ENCODE measurements at places on chromosomes 12 and 14.

DNA sequence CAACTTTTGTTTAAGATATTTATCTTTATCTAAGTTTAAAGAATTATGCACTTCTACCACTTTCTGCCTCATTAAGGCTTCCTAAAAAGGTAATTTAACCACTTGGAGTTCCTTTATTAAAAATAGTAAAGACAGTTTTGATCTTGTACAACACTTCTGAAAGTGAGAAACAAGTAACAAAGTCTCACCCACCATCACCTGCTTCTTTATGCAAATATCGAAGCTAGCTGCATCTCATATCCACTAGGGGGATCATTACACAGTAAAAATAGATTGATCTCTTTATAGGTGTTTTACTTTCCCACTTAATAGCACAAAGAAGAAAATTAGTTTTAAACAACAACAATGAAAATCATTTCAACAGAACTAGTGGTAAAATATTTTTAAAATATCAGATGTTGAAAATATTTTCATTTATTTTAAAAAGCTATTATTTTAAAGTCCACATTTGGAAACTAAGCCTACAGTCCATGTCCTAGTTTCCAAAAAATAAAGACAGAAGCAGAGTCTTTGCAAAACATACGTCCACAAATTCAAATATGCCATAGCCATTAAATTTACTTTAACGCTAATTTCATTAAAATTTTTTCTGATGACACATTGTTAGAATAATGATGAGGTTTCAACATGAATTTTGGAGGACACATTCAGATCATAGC, 160.0 kb upstream of the SOX5 start:
- peak; percentile 29 for DNase-seq

DNA sequence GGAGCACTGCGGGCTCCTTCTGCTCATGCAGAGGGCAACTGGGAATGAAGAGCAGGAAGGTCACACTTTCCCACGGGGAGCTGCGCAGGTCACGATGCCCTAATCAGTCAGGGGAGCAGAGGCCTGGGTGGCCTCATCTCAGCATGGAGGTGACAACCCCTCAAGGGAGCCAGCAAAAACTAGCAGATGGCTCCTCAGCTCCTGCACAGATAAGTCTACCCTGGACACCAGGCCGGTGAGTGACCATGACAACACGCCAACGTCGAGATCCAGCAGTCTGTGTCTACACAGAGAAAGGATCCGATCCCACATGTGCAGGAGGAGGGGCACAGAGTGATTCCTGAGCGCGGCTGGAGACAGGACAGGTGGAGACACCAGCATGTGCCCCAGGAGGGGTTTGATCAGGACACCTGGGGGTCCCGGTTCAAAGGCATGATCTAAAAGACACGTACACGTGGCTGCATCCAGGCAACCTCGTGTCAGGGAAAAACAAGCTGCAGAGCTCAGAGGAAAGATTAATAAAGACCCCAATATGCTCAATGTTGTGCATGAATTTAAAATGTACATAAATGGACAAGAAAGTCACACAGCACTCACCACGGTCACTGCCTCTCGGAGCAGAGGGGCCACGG, 153.7 kb upstream of the SFSWAP start:
- DNase-seq, result no peak

GRCh38 chr14:89491711-89492381, 74.8 kb upstream of the FOXN3 start:
- DNase-seq, result no peak

GRCh38 chr12:119100933-119101332, 77.8 kb upstream of the HSPB8 start:
- no peak for DNase-seq

DNA sequence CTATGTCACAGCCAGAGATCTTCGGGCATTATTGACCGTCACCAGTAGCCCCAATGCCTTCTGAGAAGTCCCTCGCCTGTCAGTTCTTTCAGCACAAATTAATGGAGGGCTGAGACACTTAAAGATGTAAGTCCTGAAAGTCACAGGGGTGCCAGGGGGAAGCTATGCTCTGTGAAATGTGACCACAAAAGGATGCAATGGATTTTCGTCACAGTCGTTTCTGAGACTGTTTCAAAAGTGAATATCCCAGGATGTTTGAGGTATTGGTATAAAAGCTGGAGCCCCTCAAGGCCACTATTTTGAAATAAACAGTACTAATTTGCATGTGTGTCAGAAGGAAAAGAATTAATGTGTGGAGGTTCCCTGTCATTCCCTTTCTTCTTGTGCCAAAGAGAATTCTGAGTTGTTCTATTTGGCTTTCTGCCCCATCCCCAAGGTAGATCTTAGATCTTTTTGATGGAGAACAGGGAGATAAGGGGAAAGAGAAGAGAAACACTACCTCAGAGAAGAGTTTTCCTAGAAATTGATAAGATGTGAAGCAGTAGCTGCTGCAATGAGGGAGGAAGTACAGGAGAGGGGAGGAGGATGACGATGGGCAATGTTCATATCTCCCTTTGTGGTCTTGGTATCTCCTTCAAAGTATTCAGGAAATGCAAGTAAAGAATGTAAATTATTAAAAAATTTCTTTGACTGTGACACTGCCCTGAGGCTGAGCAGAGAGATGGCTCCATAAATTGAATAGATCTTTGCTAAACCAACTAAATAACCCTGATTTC, 101.8 kb upstream of the NAP1L1 start:
- no peak for DNase-seq

- DNase-seq, result no peak
These were observed 58.5 kb upstream of the PLXNC1 start for GRCh38 chr12:94089891-94090290.

DNA sequence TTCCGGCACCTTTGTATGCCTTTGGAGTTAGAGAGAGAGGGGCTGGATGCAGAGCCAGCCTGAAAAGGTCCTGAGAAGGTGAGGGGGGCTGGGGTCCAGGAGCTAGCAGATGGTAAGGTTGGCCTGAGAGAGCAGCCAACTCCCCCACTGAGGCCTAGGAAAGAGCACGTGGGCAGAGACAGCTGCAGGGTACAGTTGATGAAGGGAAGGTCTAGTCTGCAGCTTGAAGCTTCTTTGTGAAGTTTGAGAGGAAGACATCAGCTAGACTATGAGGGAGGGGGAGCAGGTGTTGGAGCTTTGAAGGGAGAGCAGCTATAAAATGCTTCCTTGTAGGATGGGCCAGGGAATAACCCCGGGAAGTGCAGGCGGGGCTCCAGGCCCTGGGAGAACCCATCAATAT, 289.3 kb upstream of the AMIGO2 start:
- no peak for DNase-seq

DNA sequence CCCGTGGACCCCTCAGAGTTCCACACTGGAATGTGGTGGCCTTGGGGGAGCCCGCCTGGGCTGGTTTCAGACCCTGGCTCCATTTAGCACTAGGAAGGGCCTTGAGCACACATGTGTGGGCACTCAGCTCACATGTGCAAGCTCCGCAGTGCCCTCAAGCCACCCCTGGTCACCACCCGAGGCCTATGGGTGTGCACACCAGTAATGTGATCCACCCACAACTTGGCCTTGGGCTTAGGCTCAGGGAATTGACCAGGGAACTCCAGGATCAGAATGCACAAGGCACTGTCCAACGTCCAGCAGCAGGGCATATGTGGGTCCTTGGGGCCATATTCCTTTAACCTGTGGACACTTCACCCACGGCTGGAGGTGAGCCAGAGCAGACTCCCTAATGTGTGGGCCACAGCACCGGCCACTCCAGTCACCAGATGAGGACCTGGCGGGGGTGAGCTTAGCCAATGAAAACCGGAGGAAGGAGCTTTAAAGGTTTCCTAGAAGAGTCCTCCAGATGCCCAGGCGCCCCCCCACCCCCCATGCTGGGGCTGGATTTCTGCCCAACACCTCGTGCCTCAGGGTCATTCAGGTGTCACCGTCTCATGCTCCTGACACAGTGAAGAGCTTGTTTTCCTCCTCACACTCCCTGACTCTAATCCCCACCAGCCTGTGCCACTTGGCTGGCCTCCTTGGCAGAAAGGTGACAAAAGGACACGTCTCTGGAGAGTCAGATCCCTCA, 209.2 kb downstream of the ZFP36L1 start:
- DNase-seq, result no peak

- no peak for DNase-seq
These were observed 381.5 kb upstream of the STXBP6 start for GRCh38 chr14:25431211-25432076.

GRCh38 chr12:85468356-85469157, 188.5 kb downstream of the ALX1 start:
- DNase-seq, result no peak

DNA sequence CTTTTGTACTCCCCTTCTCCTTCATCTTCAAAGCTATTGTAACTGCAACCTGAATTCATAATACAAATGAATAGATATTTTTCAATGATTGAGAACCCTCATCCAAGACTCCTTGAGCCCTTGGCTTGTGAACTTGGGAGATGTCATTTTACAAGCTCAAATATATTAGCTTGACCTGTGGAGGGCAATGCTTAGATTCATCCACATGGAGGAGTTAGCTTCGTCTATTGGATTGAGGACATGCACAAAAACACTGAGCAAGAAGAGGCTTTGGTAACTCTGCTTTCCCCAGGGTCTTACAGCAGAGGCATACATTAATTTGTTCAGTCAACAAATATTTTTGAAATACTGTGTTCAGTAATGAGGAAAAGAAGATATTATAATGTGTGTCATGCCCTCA, 101.1 kb downstream of the OTOGL start:
- no peak for DNase-seq

DNA sequence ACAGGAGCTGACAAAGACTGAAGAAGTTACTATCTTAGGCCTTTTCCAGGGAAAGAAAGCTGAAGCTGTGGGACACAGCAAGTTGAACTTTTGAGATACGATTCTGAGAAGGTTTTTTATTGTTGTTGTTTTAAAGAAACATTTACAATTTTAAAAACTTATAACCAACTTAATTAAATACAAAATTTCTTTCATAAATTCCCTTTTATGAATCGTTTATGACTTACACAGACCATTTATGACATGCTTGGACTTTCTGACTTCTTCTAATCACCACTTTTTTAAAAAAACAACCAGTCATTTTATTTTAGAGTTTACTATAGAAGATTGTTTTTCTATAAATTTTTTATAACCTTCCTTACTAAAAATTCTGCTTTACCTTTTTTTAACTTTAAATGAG, 68.7 kb downstream of the DHRS2 start:
- DNase-seq, result no peak

DNA sequence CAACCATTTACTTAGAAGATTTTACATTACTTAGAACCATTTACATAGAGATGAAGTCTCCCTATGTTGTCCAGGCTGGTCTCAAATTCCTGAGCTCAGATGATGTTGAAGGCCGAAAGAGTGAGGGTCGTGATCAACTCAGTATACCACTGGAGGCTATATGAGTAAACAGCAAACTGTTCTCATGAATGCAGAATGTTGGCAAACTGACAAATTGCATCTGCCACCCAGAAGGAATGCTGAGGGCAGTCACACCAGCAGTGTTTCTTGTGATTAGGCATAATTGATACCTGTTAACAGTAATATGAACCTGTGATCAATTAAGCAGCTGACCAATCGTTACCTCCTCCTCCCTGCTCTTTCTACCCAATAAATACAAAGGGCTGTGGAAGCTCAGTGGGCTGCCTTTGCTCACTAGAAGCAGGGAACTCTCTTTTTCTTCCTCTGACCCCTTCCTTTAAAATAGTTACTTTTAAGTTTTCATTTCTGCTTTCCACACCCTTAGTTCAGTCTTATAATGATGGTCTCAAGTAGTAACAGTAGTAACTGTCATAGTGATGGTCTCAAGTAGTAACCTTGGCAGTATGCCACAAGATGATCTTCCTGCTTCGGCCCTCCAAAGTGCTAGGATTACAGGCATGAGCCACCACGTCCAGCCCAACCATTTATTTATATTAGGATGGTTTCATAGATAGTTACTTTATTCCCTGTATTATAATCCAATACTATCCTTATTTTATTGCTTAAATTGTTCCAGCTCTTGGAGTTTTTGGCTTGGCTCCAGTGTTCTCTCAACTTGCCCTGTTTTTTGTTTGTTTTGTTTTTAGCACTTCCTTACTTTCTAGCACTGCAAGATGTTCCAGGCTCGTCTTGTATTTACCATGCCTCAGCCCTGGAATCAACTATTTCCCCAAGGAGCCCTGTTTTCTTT, 25.8 kb downstream of the LIMA1 start:
- no peak for DNase-seq

GRCh38 chr12:65826353-65827171, 2.3 kb downstream of the HMGA2 start:
- no peak for DNase-seq

DNA sequence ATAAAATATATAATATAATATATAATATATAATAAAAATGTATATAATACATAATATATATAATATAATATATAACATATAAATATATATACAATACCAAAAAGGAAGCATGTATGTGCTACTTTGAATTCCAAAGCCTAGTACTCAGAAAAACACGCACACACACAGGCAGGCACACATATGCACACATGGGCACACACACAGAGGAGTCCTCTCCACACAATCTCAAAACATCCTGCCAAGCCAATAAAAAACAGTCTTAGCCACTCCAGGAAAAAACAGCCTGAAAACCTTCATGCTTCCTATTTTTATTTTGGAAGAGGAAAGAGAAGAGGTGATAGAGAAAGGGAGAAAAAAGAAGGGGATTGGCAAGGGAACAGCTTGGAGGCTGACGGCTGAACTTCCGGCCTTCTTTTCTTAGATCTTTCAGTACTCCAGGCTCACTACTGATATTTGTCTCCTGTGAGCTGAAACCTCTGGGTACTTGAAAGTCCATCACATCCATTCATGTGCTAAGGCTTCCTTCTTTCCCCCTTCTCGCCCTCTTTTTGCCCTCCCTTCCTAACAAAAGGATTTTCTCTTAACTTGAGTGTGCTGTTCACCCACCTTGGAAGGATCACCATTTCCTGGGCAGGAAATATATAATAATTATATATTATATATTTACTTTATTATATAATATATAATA, 394.2 kb downstream of the NUAK1 start:
- no peak for DNase-seq

GRCh38 chr12:74431801-74432200, 105.8 kb upstream of the ATXN7L3B start:
- no peak for DNase-seq

DNA sequence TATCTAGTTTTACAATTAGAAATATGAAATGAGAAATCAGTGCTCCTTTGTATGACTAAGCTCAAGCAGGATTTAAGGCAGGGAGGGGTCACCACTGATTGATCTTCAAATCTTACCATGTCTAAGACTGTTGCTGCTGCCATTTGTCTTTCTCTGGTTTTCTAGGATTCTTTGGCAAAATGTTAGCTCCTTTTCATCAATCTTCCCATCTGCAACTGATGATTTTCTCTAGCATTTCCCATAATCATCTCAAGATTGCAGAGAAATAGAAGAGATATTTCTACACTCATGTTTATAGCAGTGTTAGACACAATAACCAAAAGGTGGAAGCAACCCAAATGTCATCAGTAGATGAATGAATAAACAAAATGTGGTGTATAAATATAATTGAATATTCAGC, 175.0 kb downstream of the RAD51B start:
- DNase-seq, result no peak

- DNase-seq, result no peak
These were observed 23.6 kb upstream of the OR11G2 start for GRCh38 chr14:20167091-20167490.

GRCh38 chr12:3705354-3705675, 47.6 kb downstream of the CRACR2A start:
- DNase-seq, result no peak
